Activated CD4-positive, alpha-beta T cell treated with anti-CD3 and anti-CD28 coated beads for 36 hours (primary cell): ENCODE measurements at places on chromosomes 3 and 15. TPM values are rescaled to one million over a fixed set of nuclear protein-coding genes. Genes with fewer than 3 reads are reported as not detected.

Gene CDHR4
- not detected for total RNA-seq

Gene LOXL1
- total RNA-seq: 2.5 TPM

Gene CATSPER2
- 2.2 TPM for total RNA-seq

Gene TMEM45A
- total RNA-seq: 2.2 TPM

Gene CTDSPL
- total RNA-seq: 5.3 TPM

Gene GRK7
- not detected for total RNA-seq

Gene C2CD4A
- total RNA-seq: 0.73 TPM

Gene CAND2
- total RNA-seq: 2.1 TPM

Gene PLCB2
- total RNA-seq: 86.8 TPM

Gene SUSD5
- not detected for total RNA-seq

Gene PLIN1
- 0.41 TPM for total RNA-seq

Gene RBMS3
- total RNA-seq: 2.0 TPM

Gene SLC22A13
- total RNA-seq: 0.21 TPM

Gene SERINC4
- total RNA-seq: 0.46 TPM

Gene PLCH1
- 0.16 TPM for total RNA-seq

Gene RIOX2
- 35.5 TPM for total RNA-seq

Gene ARNT2
- 0.05 TPM for total RNA-seq

Gene GOLGA8A
- 165 TPM for total RNA-seq

Gene CISH
- 269 TPM for total RNA-seq

Gene THSD4
- not detected for total RNA-seq

Gene CP
- not detected for total RNA-seq
